ENCODE measurements at places on chromosomes 2 and 18.

DNA sequence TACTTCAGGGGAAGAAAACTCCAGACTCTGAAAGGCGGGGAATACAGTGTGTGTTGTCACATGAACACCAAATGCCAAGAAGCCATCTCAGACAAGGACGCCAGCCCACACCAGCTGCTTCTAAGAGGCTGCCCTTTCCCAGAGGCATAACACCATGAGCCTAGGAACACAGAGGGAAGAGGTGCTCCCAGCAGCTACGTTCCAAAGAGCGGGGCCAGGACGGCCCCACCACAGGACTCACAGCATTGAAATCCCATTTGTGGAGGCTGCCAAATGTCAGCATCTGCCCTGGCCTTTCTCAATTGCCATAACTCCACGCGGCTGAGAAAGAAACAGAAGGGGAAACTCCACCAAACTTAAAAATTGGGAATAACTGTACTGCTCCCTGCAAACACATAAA lies 20.1 kb upstream of the ID2 start:
- DNase-seq, result peak; percentile 18

DNA sequence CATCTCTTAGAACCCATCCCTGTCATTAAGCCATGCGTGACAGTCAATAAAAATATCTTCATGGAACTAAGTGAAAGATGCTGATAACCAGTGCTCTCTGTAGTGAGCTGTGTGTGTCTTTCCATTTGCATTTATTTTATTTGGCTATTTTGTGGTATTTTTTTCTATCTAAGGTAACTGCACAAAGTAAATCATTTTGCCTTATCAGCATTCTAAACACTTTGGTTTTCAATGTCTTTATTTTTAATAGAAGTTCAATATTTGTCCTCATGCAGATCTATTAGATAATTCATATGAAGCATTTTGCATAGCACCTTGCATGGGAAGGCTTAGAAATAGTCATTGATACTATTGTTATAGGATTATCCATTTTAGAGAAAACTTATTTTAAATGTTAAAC lies 163.6 kb upstream of the TANK start:
- DNase-seq, result no peak

- DNase-seq, result no peak
Observed at GRCh38 chr2:15786901-15787300, 153.4 kb upstream of the MYCN start.

DNA sequence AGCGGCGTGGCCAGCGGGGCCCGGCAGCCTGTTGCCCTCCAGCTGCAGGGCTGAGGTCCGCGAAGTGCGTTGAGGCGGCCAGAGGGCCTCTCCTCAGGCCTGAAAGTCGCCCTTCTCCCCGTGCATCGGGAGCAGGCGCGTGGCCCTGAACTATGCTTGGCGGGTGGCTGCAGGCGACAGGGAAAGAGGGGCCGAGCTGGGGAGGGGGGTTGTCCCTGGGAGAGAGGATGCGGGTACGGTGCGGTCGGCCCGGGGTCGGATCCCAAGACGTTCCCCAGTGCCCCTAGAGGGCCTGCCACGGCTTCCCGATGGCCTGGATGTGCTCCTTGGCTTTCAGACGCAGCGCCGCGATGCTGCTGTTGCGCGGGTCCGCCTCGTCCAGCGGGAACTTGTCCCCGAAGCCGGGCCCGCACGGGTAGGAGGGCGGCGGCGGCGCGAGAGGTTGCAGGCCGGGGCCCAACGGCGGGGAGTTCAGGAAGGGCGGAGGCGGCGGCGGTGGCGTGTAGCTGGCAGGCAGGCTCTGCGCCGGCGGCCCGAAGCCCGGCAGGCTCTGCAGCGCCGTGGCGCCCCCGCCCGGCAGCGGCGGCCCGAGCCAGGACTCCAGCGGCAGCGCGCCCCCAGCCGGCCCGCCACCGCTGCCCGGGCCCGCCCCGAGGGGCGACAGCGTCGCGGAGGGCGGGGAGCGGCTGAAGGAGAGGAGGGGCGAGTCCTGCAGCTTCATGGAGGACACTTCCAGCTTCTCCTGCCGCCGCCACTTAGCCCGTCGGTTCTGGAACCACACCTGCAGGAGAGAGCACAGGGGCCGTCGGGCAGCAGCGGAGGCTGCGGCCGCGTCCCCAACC lies 4.3 kb downstream of the RAX start:
- no peak for DNase-seq

- DNase-seq, result no peak
Observed at GRCh38 chr2:58067001-58067400, 20.4 kb downstream of the VRK2 start.

GRCh38 chr2:19846030-19846429 lies 55.8 kb downstream of the TTC32 start:
- DNase-seq, result no peak

GRCh38 chr2:232333361-232334135 lies 45.0 kb upstream of the ALPP start:
- DNase-seq, result no peak

- peak; percentile 11 for DNase-seq
Observed at GRCh38 chr18:79987566-79987965, 797 bp downstream of the TXNL4A start.

GRCh38 chr2:160484859-160485520 lies 8.6 kb downstream of the RBMS1 start:
- no peak for DNase-seq

GRCh38 chr2:25252291-25253152 lies 84.1 kb upstream of the POMC start:
- DNase-seq, result peak; percentile 62

DNA sequence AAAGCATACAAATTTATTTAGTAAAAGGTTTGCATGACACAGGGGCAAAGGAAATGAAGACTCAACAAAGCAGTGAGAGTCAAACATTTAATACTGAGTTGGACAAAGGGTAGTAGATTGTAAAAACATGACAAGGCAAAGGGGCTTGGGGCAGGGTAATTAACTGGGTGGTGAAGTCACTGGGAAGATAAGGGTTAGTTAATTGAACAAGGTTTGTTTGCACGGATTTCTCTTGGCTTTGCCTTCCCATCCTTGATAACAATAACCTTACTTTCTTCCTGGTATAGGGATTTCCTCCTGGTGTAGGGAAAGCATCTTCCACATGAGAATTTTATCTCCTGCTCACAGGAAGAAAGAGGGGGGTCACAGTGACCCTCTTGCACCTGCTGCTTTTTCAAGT lies 26.8 kb upstream of the RTTN start:
- DNase-seq, result no peak

DNA sequence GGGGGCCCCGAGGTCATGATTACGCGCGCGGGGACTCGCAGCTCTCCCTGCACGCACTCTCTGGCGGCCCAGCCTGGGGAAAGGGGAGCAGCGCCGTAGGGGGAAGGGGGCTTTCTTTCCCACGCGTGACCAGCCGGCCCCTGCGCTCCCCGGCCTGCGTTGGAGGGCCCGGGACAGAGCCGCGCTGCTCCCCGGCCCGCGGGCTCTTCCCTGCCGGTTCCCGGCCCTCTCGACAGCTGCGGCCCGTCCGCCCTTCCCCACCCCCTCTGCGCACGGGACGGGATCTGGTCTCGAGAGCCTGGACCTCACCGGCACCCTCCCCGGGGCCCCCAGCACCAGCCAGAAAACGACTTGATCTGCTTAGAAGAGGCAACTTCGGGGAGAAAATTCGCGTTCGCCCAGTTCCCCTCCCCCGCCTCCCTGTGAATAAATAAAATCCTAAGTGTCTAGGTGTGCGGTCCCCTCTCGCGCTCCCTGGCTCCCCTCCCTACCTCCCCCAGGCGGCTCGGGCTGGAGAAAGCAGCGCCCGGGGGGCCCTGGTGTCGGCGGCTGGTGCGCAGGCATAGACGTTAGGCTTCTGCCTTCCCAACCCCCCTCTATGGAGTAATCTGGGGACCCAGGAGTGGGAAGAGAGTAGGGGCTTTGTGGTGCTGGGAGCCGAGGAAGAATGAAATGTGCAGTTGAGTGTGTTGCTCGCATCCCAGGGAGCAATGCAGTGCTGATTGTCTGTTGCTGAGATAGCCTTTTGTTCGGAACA lies 803 bp upstream of the FIGN start:
- DNase-seq, result peak; percentile 48

GRCh38 chr2:81876624-81877023 lies 1572.1 kb upstream of the LRRTM1 start:
- no peak for DNase-seq

Data from astrocyte of the spinal cord (primary cell).